ENCODE measurements at places on chromosomes 5 and 9. TPM values are rescaled to one million over a fixed set of nuclear protein-coding genes. Genes with fewer than 3 reads are reported as not detected.

ROR2 gene
- not detected for total RNA-seq

GARNL3 gene
- 0.15 TPM for total RNA-seq

AMACR gene
- total RNA-seq, result 49.8 TPM

LHX6 gene
- 1.7 TPM for total RNA-seq

ANKRD18B gene
- total RNA-seq, result 7.8 TPM

PLAC8L1 gene
- total RNA-seq, result 0.34 TPM

PCDHAC2 gene
- 5.3 TPM for total RNA-seq

IL6ST gene
- 60.1 TPM for total RNA-seq

C7 gene
- not detected for total RNA-seq

SPINK13 gene
- not detected for total RNA-seq

C9orf153 gene
- not detected for total RNA-seq

CCNO gene
- total RNA-seq, result 9.3 TPM

Measured in A375 (cell line).